A172 (cell line): ENCODE measurements at places on chromosomes 3 and 15.

DNA sequence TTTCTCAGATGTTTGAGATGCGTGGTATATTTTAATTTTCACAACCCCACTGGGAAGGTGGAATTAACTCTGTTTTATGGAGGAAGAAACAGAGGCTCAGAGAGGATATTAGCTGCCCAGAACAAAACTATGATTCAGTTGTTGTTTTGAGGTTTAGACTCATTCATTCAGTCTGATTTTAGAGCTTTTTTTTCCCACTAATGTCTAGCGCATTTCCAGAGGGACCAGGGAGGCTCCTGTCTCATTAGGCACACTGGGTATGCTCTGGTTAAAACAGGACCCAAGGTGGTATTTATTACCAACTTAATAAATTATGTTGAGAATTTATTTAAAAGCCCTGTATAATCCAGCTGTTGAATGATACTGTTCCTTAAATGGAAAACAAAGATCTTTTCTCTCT, 272.0 kb upstream of the RGMA start:
- DNase-seq, result no peak

GRCh38 chr3:61055447-61055846, 195.8 kb downstream of the FHIT start:
- no peak for DNase-seq

DNA sequence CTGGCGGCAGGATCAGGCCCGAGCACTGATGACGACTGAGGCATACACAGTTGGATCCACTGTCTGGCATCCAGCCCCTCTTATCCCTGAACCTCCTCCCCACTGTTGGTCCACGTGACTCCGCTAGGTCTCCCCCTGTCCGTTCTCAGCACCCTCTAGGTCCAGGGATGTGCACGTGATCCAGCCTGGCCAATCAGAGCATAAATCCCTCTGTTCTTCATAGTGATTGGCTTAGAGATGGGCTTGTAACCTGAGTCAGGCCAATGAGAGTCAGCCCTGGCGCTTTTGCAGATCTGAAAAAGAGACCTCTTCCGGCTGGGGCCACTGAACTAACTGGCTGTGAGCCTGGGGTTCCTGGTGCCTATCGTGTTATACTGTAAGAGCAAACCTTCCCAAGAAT, 20.5 kb upstream of the IQSEC1 start:
- no peak for DNase-seq

- no peak for DNase-seq
These were observed 34.4 kb downstream of the PRKCI start for GRCh38 chr3:170256597-170256996.

DNA sequence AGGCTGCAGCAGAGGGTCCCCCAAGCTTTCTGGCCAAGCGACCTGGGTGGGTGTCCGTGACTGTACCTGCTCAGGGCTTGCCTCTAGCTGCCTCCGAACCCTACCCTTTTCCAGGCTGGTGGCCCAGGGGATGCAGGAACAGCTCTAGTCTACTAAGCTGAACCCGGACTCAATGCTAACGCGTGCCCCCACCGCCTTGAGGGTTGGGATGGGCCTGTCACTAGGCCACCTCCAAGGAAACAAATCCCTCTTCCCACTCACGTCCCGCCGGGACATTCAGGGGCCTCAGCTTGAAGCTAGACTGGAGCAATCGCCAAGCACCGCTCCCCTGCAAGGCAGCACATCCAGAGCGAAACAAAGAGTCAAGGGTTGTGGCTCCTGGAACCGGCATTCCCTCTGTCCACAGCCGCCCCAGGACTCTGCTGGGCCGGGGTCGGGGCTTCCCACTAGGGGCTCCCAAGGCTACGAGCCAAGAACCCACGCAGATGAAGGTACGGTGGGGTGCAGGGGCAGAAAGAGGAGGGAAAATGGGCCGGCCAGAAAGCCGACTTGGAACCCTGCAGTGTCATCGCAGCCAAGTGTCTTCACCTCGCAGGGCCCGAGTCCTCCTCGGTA, 2.9 kb downstream of the FBXL22 start:
- DNase-seq, result no peak

GRCh38 chr3:192687488-192688152, 39.7 kb downstream of the FGF12 start:
- no peak for DNase-seq
